Esophagus squamous epithelium (tissue), 5 donors: ENCODE measurements at places on chromosomes 5 and 9.

GRCh38 chr5:138833080-138833479 is 42.1 kb downstream of the LRRTM2 start:
- no peak for DNase-seq

- no peak for DNase-seq
Observed at GRCh38 chr5:97854871-97855762, 672.1 kb upstream of the RIOK2 start.

- DNase-seq = no peak
Observed at GRCh38 chr5:61809651-61810050, 477.6 kb downstream of the ZSWIM6 start.

- DNase-seq = no peak
Observed at GRCh38 chr5:171961117-171961516, 45.3 kb downstream of the FBXW11 start.

DNA sequence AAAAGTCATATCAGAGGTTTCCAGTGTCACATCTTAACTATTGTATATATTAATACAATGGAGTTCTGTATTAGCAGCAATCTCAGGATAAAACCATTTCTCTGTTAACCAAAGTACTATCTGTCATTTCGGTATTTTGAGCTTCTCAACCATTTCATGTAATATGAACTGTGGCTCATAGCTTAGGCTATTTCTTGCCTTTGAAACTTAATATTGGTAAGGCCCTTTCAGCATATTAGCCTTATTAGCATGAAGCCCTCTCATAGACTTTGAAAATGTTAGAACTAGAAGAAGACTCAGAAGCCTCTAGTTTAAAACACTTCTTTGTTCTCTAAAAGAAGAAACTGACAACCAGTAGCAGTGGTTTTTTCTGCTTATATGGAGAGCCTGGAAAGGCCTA is 731 bp downstream of the CAVIN4 start:
- DNase-seq = no peak

DNA sequence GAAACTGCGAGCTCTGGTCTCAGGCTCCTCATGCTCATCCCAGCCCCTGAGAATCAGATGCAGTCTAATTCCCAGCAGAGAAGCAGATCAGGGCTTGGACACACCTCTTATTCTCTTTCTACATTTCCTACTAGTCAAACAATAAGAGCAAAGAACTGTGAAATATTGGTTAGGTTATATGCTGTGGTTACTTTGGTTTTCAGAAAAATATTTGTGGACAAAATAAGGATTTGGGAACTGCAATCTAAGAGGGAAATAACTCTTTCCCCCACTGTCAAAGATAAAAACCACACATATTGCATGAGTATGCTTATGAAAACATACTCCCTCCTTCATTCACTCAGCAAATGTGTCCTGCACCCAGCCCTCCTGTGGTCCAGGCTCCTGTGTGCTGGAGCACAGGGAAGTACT is 164.5 kb upstream of the S1PR3 start:
- DNase-seq = no peak

- DNase-seq = no peak
Observed at GRCh38 chr9:99433555-99433954, 211.5 kb downstream of the SEC61B start.

GRCh38 chr9:135896626-135897025 is 10.7 kb downstream of the CAMSAP1 start:
- no peak for DNase-seq

DNA sequence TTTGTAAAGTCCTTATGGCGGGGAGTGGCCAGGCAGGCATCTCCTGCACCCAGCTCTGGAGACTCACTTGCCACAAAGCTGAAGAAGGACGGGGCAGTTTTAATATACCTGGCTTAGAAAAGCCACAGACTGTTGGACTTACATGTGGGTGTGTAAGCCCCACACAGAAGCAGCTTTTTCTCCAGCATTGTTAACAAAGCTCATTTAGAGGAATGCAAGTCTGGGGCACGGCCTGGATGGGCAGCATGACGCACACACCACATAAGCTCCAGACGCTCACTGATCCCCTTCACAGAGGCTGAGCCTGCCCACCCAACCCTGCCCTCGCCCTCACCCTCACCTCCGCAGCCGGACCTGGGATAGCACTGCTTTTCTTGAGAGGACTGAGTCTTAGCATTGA is 58.0 kb upstream of the PDE8B start:
- no peak for DNase-seq

DNA sequence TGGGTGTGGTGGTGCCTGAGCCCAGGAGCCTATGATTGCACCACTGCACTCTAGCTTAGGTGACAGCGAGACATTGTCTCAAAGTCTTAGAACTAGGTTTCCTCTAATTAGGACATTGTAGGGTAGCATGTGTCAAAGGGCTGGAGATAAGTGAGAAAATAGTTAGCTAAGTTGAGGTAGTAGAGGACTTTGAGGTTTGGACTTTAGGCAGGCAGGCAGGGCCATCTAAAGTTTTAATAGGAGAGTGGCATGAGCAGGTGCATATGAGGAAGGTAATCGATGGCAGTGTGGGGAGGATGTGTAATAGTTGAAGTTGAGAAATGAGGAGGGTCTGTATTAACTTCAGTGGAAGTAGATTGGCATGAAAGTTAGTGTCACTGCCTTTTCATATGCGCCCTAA is 21.1 kb downstream of the CNOT6 start:
- DNase-seq = no peak

DNA sequence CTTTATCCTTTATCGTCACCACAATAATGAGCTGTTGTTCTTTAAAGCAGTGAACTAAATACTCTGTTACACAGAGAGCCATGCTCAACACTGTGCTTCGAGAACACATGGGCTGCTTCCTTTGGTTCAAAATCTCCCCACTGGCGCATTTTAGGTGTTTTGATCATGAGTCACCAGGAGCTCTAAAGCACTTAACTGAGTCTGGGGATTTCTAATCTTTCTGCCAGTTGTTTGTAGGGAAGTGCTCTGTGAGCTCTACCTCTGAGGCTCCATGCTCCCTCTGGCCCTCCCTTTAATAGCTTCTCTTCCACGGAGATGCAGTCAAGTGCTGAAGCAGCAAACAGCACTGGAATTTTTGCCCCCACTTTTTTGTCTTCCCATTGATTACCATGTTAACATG is 17.0 kb downstream of the ERAP2 start:
- no peak for DNase-seq

- DNase-seq = no peak
Observed at GRCh38 chr5:105782501-105782900, 1888.2 kb downstream of the EFNA5 start.

DNA sequence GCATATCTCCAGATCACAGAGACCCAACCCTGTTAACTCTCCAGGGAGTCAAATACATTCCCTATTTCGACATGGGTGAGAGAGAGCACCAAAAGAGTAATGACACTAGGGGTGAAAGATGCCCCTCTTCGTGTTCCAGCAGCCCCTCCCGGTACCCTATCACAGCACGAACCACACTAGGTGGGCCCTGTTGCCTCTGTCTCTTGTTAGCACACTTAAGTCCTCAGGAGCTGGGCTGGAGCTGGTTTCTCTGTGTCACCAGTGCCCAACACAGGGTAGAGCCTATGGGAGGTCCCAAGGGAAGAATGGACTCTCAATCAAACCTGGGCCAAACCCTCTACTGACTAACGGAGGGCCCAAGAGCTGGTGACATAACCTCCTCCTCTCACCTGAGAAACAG is 1.2 kb downstream of the CDK20 start:
- no peak for DNase-seq

- DNase-seq = no peak
Observed at GRCh38 chr9:16608906-16609305, 261.6 kb downstream of the BNC2 start.

DNA sequence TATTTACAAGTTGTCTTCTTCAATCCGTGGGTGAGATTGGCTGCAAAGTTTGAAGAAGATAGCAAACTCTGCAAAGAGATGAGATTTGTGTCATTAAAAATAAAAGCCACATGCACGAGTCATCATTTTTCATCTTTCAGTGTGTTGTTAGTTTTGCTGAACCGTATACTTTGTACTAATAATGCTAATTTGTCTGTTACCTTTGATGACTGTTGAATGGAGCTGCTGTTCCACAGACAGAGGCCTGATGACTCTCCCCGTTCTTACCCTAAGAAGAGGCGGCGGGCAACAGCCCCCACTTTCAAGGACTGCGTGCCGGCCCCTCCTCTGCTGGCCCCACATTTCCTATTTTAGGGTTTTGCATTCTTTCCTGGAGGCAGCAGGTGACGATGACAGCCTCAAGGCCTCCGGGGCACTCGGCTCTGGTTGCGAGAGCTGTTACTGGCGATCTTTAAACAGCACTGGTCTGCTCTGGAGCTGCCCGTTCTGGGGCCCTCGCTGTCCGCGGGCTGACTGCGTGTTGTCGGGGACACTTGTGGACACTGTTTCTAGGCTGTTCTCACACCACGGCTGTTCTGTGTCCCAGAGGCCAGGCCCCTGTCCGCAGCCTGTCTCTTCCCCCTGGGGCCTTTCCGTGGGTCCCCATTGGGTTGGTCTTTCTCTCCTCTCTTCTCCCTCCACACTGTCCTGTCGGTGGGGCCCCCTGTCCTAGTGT is 35.1 kb downstream of the NDUFS6 start:
- DNase-seq = no peak

- DNase-seq = no peak
Observed at GRCh38 chr9:89480825-89481537, 16.9 kb downstream of the SEMA4D start.

DNA sequence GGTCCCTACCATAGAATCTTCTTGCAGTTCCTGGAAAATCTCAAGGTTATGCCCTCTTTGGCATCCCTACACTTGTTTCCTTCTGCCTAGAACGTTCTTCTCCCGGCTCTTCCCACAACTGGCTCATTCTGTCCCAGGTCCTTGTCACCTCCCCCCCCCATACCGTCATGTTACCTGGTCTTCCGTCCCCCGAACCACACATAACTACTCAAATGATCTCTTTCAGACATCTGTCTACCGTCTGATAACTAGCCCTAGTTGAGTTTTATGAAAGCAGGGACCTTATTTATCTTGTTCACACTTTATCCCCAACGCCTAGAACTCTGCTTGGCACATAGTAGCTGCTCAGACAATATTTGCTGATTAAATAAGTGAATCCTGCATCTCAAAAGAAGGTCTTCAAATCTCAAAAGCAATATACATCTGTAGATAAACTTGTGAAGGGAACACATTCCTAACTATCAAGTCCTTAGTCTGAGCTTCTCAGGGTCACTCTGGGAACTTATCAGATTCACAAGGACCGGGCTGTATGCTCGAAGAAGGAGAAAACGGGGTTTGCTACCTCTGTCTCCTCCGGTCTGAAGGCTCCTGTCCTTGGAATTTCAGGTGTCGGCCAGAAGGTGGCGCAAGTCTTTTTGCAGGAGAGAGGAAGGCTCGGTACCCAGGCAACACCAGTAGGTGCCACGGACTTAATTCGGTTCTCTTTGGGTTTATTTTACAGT is 30.0 kb downstream of the LCP2 start:
- DNase-seq = no peak

DNA sequence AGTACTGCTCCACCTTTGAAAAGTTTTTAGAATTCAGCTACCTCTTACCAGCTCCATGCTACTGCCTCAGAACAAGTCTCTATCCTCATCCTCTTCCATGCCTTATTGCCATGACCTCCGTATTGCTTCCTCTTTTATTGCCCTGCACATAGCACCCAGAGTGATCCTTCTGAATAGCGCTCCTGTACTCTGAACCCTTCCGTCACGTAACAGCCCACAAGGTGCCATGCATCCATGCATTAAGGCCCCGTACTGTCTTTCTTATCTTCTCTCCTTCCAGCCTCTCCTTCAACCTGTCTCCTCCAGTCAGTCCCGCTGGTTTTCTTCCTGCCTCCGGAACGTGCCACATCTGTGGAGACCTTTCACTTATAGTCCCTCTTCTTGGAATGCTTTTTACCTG is 273.3 kb upstream of the SEMA6A start:
- DNase-seq = no peak

GRCh38 chr9:589723-590122 is 251.8 kb upstream of the DMRT1 start:
- DNase-seq = no peak

- no peak for DNase-seq
Observed at GRCh38 chr5:112063191-112063590, 306.2 kb upstream of the NREP start.

GRCh38 chr5:138831703-138832102 is 43.4 kb downstream of the LRRTM2 start:
- no peak for DNase-seq

- DNase-seq = no peak
Observed at GRCh38 chr5:172902497-172903472, 56.4 kb upstream of the RPL26L1 start.

GRCh38 chr9:110984890-110985437 is 53.3 kb downstream of the LPAR1 start:
- DNase-seq = no peak

DNA sequence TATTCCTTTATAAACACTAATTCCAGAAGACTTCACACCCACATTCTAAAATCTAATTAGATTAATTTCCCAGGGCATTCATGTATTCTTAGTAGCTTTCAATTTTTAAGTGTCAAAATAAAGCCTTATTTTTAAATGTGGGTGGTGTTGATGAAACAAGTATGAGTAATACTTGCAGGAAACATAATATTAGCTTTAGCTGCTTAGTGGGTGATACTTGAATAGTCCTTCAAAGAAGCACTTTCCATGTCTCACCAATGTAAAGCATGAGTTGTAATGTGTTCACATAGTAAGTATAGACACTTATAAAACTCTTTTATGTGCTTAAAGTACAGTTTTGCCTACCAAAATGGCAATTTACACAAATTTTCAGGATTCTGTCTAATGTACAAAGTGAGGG is 6.9 kb downstream of the FNBP1 start:
- DNase-seq = no peak

DNA sequence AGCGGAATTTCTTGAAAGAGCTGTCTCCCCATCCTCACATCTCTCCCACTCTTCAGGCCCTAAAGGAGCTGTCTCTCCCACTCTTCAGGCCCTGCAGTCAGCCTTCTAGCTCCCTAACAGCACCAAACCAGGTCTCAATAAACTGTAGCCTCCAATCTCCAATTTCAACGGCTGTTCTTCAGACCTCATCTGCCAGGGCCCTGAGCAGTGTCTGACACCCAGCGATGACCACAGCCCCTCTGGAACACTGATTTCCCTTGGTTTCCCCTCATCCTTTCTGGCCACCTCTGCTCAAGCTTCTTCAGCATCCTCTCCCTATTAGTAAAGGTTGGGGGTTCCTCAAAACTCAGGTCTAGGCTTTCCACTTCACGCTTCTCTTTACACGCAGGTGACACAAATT is 1.6 kb upstream of the P4HA2 start:
- no peak for DNase-seq

DNA sequence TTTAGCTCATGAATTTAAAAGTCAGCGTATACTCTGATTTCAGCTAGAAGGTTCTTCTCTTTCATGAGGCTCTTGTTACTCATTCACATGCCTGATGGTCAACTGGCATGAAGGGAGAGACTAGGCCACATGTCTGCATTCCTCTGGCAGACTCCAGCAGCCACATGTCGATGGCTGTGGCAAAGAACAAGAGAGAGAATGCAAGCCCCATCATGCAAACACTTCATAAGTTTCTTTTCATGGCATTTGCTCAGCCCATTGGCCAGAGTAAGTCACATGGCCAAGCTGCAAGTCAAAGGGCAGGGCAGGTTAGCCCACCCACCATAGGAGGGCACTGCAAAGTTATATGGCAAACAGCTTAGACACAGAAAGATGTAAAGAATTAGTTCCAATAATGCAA is 5.4 kb downstream of the KCNV2 start:
- DNase-seq = no peak
